ENCODE measurements at places on chromosomes 4 and X.

- peak; percentile 87 for DNase-seq
Observed at GRCh38 chr4:4659871-4660651, 118.2 kb upstream of the STX18 start.

DNA sequence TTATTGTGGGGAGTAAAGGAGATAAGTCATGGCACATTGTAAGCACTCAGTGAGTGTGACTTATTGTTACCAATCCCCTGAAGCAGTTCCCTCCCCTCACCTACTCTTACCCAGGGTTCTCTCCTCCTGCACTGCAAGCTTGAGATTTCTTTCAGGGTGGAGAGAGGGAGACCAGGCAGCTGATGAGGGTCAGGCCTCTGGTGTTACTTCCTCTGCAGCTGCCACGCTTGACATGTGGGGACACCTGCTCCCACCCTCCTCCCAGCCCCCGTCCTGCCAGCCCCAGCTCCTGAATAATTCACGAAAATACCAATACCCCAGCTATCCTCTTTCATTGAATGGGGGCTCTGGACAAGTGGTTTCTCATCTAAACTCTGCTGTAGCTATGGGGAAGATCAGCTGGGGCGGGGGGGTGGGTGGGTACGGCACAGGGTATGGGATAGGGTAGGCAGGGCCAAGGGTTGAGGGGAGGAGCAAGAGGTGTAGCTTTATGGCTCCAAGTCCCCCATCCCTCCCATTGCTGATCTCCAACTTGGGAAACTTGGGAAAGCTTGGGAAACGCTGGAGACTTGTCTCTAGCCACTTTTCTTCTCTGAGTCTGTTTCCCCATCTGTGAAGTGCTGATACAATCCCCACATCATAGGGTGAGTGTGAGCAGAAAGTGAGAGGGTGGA lies 148.5 kb upstream of the PJA1 start:
- DNase-seq = no peak

- DNase-seq = no peak
Observed at GRCh38 chrX:15881381-15881897, 26.8 kb upstream of the AP1S2 start.

GRCh38 chr4:184762100-184762499 lies 28.2 kb upstream of the CENPU start:
- DNase-seq = no peak

DNA sequence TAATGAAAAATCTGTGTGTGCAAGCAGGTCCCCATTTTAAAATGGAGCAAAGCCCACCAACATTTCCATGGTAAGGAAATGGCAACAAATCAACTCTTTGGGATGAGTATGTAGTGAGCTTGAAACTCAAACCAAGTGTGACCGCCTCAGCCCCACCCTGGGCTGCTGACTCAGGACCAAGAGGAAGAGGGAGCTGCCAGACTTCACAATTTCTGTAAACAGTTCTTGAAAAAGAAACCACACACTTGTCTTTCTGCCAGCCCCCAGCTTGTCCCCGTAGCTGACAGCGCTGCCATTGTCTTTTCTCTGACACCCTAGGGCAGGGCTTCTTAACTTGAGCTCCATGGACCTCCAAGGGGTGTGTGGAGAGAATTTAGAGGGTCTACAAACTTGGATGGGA lies 10.3 kb downstream of the RTL5 start:
- DNase-seq = peak; percentile 73

DNA sequence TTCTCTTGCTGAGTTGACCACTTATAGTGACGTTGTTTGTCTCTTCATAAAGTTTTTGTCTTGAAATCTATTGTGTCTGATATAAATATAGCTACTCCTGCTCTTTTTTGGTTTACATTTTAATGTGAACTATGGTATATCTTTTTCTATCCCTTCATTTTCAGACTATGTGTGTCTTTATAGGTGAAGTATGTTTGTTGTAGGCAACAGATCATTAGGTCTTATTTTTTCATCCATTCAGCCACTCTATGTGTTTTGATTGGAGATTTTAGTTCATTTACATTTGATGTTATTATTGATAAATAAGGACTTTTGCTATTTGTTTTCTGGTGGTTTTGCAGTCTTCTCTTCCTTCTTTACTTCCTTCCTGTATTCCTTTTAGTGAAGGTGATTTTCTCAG lies 44.0 kb upstream of the SLC16A2 start:
- no peak for DNase-seq

GRCh38 chr4:5797866-5798265 lies 86.9 kb downstream of the EVC start:
- no peak for DNase-seq

GRCh38 chr4:143390764-143391163 lies 54.1 kb downstream of the GAB1 start:
- no peak for DNase-seq

DNA sequence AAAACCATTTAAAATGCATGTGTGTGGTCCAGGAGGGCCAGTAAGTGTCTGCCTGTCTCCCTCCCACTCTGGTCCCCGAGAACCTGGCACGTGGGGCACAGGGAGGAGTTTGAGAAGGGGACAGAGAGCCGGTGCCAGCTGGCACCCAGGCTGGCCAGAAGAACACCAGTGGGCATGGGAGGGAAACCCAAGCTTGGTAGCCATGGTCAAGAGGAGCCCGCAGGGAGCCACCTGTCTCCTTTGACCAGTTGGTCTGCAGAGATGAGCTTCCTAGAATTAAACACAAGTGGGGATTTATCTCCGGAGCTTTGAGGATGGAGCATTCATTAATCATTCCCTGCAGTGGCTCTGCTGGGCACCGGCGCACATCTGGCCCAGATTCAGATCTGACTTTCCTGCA lies 41.6 kb downstream of the HMX1 start:
- DNase-seq = no peak

DNA sequence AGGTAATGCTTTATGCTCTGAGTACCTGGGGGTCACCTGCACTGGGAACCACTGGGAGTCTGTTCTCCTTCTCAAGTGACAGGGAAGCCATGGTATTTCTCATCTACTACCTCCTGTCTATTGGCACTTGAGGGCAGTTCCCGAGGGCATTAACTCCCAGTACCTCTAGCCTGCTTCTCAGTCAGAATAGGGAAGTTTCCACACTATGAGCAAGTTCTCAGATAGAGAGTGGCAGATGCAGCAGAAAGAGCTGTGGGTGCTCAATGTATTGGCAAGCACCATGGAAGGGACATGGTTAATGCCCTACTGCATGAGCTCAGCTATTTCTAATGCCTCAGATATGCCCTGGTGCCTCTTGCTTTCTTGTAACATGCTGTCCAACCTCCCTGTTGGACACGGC lies 74.1 kb downstream of the ANOS1 start:
- no peak for DNase-seq

DNA sequence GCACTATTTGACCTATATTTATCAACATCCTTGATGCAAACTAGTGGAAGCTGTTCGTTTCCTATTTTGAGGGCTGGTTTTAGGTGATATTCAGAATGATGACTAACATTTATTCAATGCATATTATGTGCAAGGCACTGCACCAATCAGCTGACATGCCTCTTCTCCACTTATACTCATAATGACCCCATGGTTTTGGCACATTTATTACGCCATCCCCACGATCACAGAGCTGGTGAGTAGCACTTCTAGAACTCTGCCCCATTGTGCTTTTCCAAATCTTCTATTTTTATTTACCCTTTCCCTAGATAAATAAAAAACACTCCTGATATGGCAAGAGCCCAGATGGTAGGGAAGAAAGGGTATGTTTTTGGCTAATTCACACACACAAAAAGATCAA lies 13.1 kb downstream of the SCML1 start:
- no peak for DNase-seq

- no peak for DNase-seq
Observed at GRCh38 chr4:83405844-83406816, 49.5 kb downstream of the HELQ start.

GRCh38 chr4:139988863-139989765 lies 164.9 kb downstream of the MAML3 start:
- DNase-seq = peak; percentile 84

DNA sequence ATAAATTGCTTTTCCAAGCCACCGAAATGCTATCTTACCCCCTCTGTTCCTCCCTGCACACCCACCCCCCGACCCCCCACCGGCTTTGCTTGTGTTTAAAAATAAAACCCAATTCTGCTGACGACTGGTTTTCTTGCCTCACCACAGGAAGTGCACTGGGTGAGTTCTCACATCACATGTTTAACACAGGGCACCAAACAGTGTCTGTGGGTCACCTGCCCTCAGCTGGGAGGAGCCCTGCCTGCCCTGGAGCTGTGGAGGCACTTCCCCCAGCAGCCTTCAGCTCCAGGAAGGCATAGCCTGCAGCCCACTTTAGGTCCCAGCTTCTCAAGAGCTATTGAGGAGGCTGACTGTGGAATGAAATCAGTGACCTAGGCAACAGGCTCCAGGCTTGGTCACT lies 8.8 kb downstream of the TMEM255A start:
- DNase-seq = no peak

DNA sequence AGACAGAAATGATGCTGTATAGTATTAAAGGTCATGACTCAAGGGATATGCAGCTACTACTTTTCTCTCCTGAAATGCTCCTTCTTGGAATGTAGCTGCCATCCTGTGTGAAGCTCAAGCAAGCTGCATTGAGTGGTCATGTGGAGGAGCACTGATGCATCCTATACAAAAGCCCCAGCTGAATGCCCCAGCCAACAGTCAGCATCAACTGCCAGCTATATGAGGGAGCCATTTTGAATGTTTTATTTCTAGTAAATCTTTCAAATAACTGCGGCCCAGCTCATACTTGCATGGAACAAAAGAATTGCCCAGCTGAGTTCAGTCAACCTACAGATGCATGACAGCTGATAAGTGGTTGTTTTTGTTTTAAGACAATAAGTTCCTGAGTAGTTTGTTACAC lies 165.0 kb upstream of the GEMIN8 start:
- DNase-seq = no peak

- DNase-seq = no peak
Observed at GRCh38 chr4:178173771-178174170, 731.5 kb upstream of the AGA start.

DNA sequence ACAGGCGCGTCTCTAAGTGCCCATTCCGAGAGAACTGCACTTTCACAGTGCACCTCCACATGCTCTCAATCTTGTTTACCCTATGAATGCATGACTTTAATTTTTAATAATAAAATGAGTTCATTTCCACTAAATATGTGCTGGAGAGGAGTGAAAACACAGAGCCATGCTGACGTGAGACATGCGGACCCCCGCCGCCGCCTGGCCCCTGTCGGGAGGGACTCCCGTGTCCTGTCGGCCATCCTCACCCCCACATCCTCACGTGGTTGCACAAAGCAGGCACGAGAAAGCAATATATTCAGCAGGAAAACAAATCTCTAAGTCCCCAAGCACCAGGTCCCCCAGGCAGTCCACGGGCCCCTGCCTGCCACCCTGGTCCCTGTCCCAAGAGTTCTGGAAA lies 23.1 kb downstream of the PPP2R2C start:
- no peak for DNase-seq

DNA sequence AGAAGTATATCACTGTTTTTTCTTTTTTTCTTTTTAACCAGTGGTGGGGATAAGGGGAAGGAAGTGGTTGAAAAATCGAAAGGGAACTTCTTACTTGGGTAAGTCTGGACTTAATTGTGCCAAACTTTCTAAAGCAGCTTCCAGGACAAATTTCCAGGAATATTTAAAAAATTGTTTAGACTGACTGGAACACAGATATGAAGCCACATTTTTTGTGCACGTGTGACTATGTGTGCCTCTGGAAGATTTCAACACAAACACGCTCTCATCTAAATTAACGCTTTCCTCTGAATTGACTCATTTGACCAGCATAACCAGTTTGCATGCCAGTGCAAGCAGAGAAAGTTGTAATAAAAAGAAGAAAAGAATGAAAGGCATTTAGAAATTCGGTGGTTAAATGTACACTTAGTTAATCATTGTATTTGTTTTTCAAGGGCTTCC lies 18.8 kb upstream of the YTHDC1 start:
- peak; percentile 35 for DNase-seq

DNA sequence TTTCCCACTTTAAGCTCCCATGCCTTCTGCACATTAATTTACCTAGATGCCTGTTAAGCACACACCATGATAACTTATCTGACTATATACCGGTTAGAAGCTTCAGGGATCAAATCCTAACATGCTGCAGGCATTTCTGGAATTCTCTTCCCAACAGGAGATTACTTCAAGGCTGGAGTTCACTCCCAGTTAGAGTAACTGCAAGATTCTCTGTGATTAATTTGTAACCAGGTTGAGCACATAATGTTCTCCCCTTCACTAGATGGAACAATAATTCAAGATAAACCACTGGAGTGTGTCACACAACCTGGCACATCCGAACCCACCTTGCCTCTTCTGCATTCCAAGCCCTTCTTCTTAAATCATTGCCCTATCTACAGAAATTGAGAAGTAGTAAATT lies 11.8 kb upstream of the UGT2A3 start:
- no peak for DNase-seq

DNA sequence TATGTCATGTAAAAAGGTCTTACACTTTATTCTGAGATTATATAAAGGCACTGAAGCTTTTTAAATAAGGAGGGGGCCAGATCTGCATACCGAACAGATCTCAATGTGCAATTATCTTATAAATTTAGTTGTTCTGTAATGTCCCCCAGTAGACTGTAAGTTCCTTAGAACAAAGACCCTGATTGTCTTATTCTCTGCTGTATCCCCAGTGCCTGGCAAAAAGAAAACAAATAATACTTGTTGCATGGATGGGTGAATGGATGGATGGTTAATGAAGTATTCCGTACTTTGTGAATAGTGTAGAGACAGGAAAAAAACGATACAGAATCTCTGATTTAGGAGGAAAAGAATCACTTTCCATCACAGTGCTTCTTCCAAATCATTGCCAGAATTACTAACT lies 141.5 kb downstream of the CHM start:
- no peak for DNase-seq

DNA sequence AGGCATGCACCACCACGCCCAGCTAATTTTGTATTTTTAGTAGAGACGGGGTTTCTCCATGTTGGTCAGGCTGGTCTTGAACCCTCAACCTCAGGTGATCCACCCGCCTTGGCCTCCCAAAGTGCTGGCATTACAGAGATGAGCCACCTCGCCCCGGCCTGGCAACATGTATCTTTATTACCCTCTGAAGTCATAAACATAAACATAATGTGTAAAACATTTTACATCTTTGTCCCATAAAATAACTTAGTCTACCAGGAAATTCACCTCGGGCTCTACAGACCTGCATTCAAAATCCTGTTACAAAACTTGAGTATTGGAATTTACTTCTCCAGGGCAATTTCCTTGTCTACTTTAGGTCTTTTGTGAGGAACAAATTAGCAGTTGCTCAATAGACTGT lies 68.1 kb upstream of the DUSP21 start:
- DNase-seq = no peak

GRCh38 chrX:129818123-129818522 lies 25.6 kb downstream of the ZDHHC9 start:
- DNase-seq = no peak

DNA sequence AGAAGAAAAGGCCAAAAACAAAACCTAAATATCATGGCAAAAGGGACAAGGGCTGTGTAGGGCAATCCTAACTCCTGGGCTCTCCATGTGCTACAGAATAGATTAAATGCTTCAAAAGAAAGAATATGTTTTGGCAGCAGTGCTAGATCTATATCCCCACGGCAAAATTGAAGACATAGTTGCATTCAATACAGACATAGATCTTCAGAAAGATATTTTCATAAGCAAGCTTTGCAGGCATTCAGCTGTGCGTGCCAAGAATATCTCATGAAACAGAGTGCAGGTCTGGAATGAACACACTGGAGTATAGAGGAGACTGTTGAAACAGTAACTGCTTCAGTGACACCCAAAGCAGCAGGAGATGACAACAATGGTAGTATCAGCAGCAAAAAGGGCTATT lies 1476.9 kb downstream of the ARAP2 start:
- no peak for DNase-seq

All from AG08396 (cell line).